NB4 (cell line): ENCODE measurements at places on chromosomes 5 and 9.

DNA sequence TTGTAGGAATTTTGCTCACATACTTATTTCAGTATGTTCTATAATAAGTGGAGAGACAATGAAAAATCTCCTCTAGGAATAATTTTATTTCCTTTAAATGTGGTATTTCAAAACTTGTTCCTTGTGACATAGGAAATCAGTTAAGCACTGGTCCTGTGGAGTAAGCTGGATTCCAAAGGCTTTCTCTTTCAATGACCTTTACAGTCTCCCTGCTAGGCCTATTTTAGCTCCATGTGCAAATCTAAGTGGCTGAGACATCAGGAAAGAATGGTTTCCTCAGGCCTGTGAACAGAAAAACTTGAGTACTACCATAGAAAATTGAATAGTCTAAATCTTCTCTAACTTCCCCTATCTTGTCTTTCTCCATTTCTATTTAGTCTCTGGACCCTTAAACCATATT, 514.2 kb upstream of the TLE4 start:
- DNase-seq: no peak

DNA sequence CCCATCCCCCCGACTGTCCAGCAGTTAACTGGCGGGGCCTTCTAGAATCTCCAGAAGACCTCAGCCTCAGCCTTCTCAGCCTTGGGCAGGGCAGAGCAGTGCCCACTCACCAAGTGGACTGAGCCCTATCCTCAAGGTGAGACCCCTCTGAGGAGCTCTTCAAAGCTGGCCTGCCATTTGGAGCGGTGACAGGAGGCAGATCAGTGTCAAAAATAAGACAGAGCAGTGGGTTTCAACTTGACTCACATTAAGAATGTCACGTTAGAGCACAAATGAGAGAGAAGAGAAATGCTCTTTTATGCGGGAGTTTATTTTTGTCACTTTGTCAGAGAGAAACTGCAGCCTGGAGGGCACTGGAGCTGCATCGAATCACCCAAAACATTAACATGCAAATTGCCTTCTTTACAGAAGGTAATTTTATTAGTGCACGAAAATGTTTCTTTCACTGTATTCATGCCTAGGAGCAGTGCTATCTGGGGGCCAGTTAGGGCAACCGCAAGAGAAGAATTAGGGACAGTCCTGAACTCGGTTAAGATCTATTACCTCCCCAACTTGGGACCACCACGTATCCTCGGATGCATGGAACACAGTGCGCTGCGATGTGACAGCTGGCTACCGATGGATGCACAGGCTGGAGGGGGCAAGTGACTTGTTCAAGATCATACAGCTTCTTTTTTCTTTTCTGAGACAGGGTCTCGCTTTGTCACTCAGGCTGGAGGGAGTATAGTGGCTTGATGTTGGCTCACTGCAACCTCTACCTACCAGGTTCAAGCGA, 188.5 kb downstream of the DAB2IP start:
- DNase-seq: no peak

- DNase-seq: no peak
Measured at GRCh38 chr9:22105005-22105722, 96.1 kb upstream of the CDKN2B start.

- no peak for DNase-seq
Measured at GRCh38 chr5:168976311-168976970, 324.5 kb downstream of the SLIT3 start.

DNA sequence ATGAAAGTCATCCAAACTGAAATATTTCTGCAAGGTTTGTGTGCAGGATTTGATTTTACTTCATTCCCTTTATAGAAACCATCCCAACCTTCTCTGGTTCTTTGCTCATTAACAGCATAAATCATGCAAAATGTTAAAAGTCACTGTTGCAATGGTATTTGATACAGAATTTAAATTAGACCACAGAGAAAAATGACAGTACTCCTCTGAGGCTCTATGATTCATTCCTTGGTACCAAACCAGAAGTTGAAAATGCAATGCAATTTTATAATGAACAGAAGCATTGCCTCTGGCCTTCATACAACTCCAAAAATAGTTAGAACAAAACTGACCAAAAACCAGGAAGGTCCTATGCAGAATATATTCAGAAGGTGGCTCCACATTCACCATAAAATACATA, 607.1 kb downstream of the TLE1 start:
- DNase-seq: no peak

- DNase-seq: peak; percentile 17
Measured at GRCh38 chr5:135891791-135892190, 3.9 kb downstream of the IL9 start.

DNA sequence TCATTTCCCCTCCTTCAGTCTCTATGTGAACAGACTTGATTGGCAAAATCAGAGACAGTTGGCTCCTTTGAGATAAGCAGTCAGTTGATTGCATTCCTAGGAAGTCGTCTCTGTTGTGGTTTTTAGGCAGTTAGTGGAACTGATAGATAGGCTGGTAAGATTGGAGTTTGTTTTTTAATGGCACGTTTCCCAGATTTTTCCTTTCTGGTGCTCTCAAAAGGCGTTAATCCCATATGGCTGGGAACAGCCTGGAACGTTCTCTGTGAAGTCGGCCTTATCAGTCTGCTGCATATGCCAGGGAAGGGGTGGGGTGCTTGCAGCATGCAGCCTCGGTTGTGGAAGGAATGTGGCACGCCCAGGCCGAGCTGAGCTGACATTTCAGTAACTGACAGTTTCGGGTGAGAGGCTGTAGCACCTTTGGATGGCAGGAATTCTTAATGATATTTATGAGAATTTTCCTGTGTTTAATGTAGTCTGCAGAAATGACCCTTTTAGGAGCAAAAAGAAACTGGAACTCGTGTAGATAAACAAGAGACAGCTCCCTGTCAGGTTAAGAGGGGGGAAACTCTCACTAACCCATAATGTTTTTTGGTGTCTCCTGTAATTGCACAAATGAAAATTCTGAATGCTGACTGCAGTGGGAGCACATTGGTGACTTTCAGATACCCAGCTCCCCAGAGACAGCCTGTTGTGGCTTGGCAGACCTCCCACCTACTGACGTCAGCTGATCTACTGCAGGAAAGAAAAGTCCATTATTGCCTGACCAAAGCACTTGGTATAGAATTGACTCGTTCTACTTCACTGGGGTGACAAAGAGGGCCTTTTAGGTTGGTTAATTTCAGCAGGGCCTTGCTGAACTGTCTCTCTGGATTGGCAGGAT, 6.3 kb downstream of the SPTAN1 start:
- DNase-seq: peak; percentile 82

GRCh38 chr5:81843845-81844244, 92.9 kb upstream of the SSBP2 start:
- no peak for DNase-seq

DNA sequence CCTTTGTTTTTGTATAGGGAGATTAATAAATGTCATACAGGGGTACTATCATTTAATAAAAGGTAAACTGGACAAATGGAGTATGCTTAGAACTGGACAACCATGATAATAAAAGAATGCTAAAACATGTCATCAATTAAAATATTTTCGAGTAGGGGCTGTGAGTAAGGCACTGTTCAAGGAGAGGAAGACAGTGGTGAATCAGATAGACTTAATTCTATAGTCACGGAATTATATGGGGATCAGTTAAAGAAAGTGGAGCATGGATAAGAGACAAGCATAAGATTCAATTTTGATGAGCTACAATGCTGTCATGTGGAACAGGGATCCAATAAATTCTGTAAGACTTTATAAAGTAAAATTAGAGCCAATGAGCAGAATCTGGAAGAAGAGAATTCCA, 104.5 kb downstream of the HMHB1 start:
- no peak for DNase-seq

GRCh38 chr9:122216138-122216797, 12.5 kb downstream of the LHX6 start:
- DNase-seq: no peak

DNA sequence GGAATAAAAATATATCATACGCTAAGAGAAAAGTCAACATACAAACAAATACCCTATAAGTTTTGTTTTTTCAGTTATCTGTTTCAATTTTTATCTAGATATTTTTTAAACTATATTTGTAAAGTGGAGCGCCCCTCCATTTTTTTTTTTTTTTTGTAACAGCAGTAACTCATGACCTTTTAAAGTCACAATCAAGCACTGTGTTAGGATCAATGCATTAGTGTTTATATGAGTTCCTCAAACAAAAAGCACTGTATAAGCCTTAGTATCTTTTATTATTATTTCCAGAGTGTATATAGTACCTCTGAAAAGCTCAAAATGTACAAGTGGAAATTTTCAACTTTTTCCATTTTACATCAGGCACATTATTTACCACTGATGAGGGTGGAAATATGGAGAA, 20.6 kb downstream of the PFDN1 start:
- DNase-seq: no peak

DNA sequence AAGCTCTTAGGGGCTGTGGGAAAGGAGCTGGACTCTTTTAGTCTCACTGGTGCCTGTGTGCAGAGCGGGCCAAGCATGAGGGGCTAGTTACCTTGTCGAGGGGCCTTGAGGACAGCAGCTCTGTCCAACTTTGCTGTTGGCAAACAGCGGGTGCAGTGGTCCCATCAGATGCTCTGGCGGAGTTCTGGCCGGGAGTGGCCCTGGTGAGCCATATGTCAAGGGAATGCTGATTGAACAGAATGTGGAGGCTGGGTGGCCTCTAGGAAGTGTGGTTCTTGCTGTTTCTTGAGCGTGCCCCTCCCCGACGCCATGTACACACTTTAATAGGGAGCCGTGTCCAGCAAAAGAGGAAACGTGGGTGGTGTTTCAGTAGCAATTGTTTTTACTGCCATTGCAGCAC, 3.6 kb upstream of the ADAMTS2 start:
- peak; percentile 70 for DNase-seq

DNA sequence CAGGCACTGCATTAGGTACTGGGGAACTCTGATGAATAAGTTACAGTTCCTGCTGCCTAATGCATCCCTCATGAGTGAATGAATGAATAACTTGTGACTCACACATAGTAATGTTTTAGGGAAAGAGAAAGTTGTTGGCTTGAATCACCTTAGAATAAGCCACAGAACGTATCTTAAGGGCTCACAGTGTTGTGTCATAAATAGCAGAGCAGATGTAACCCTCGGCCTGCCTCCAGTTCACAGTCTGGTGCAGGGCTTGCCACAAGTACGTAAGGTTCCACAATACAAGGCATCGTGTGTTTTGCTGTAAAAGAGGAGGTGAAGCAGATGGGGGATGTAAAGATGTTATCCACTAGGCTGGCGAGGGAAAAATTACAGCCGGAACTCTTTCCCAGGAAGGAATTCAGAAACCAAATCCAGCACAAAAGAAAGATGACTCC, 218.7 kb downstream of the TRPM3 start:
- no peak for DNase-seq

GRCh38 chr9:70081120-70081495, 37.5 kb downstream of the MAMDC2 start:
- DNase-seq: peak; percentile 1

GRCh38 chr9:86354818-86355309, 654 bp upstream of the TUT7 start:
- DNase-seq: no peak

DNA sequence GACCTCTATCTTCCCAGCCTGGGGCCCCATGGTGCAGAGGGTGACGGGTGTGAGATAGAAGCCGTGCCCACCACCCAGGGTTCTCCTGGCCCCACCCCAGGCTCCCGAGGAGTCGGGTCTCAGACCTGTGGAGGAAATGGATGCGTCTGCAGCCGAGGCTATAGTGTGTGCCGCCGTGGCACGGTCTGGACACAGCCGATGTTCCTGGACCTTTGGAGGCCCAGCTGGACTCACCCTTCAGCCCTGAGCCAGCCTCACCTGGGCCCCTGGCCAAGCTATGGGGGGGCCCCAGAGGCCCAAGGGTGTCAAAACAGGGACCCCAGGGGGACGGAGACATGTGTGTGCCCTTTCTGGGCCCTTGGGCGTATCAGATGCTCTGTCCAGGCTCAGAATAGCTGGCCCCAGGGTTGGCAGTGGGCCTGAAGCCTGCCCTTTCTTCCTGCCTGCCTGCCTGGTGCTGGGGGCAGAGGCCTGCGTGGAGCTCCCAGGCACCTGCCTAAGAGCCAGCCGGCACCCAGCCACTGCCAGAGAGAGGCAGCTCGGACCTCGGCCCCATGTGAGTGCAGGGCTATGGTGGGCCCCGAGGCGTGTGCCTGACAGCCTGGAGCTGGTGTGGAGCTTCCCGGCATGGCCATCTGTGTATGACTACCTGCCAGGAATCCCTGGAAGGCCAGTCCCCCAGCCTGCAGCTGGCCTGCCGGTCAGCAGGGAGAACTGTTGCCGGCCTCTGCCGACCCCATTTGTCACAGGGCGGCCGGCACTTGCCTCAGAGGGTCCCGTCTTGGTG, 41.8 kb downstream of the KCNT1 start:
- no peak for DNase-seq

- peak; percentile 55 for DNase-seq
Measured at GRCh38 chr5:177540438-177540837, 13.9 kb downstream of the FAM193B start.

- no peak for DNase-seq
Measured at GRCh38 chr5:95628933-95629332, 9.0 kb downstream of the GPR150 start.

DNA sequence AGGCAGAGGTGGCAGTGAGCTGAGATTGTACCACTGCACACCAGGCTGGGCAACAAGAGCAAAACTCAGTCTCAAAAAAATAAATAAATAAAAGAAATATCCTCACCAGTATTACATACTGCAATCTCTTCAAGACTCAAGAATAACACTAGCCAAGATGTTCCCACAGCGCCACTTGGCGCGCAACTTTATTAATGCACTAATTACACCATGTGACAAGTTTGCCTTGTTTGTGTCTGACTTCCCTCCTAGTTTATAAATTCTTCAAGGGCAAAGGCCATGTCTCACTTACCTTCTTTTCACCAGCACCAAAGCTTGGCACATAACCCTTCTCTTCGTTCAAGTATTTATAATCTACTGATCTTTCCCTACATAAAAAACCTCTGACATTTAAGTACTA, 4.8 kb downstream of the SKP1 start:
- DNase-seq: no peak

DNA sequence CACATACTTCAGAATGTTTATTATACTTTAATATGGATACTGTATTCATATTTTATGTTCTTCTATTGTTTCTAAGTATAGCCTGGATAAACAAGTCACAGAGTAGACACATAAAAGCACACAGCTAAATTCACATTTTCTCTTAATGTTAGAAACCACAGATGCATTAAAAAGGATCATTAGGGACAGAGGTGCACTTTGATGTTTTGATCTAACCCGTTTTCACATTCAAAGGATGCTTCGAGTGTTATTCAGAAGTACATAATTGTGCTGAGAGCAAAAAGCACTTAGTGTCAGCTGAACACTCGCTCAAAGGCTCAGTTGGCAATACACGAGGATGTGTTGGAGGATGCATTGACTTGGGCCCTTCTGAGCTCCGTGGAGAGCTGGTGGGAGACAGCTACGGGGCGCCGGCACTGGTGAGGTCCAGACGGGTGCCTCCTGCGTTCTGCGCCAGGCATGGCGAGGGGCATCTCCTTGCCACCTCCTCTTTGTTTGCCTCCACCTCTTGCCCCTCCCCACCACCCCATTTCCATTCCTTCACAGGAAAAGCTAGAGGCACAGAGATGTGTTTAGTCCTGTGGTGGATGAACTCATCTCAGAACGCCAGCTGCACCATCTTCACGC, 35.5 kb downstream of the MED10 start:
- DNase-seq: no peak
